Upper lobe of left lung (tissue), 6 donors: ENCODE measurements at places on chromosomes 1 and 21. TPM values are rescaled to one million over a fixed set of nuclear protein-coding genes. Genes with fewer than 3 reads are reported as not detected.

The LIPI gene
- not detected for total RNA-seq

The AK4 gene
- total RNA-seq, result 6.3 TPM

The SYT6 gene
- not detected for total RNA-seq

The CD164L2 gene
- total RNA-seq, result 2.3 TPM

The DMRTA2 gene
- not detected for total RNA-seq

The SPRR2B gene
- total RNA-seq, result not detected

The FAM72A gene
- total RNA-seq, result not detected

The ZBTB8A gene
- total RNA-seq, result 12.0 TPM

The FCGR3A gene
- total RNA-seq, result 80.7 TPM

The ITLN1 gene
- total RNA-seq, result 1.2 TPM

The AMY1B gene
- 0.76 TPM for total RNA-seq

The NCAM2 gene
- total RNA-seq, result 8.6 TPM

The PRKAA2 gene
- total RNA-seq, result 2.1 TPM

The CBS gene
- 69.5 TPM for total RNA-seq

The LGALS8 gene
- 56.2 TPM for total RNA-seq

The ANKRD65 gene
- 27.2 TPM for total RNA-seq

The PMVK gene
- 30.7 TPM for total RNA-seq

The DIRAS3 gene
- total RNA-seq, result 2.1 TPM

The ITLN2 gene
- 21.4 TPM for total RNA-seq

The GUCA2B gene
- not detected for total RNA-seq

The SLC35F3 gene
- 0.40 TPM for total RNA-seq

The ODF2L gene
- 32.4 TPM for total RNA-seq

The CFHR4 gene
- total RNA-seq, result not detected

The AVPR1B gene
- total RNA-seq, result not detected

The OLFML3 gene
- total RNA-seq, result 13.2 TPM

The CELF3 gene
- total RNA-seq, result not detected

The LCA5L gene
- 16.6 TPM for total RNA-seq

The CLEC20A gene
- total RNA-seq, result not detected

The KLF17 gene
- 0.11 TPM for total RNA-seq

The HPDL gene
- total RNA-seq, result 0.30 TPM
